ENCODE measurements at places on chromosomes 2 and 18.
A peak's percentile ranks its signal among the peaks of the same experiment; 100 is the strongest.

GRCh38 chr18:78540636-78541529 lies 438.7 kb upstream of the SALL3 start:
- no peak for DNase-seq

- no peak for DNase-seq
These were observed 72.2 kb downstream of the TWIST2 start for GRCh38 chr2:238920053-238920452.

DNA sequence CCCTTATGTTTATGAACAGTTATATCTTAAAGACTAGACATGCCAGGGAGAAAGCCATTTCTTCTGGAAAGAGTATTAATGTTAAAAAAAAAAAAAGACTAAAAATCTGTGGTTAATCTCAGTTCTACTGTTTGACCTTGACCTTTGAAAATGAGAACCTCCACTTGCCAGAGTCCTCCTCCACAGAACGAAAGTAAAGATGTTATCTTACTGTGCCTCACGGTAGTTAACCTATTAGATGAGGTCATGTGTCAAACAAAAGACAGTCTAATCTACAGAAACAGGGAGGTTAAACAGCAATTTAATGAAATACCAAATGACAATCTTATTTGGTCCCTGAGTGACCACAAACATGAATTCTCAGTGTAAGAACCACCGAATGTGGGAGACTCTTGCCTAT lies 51.2 kb downstream of the SLC14A2 start:
- no peak for DNase-seq

DNA sequence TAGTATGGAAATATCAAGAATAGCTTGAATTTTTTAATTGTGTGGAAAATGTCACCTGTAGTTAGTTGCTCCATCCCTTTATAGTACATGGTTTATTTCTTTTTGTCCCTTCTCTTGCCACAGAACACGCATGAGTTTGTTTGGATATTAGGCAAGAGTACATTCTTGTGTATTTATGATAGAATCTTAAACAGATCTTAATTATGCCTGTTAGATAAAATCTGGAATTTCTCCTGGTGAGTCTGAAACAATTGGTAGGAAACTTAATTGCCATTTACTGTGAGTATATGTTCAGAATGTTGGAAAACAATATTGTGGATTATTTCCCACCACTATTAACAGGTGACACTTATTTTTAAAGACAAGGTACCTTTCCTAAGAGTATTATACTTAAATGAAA lies 30.2 kb upstream of the CABYR start:
- no peak for DNase-seq

- DNase-seq, result no peak
These were observed 70.3 kb downstream of the CERKL start for GRCh38 chr2:181586569-181587081.

GRCh38 chr18:9032519-9032918 lies 70.0 kb upstream of the NDUFV2 start:
- DNase-seq, result no peak

GRCh38 chr18:9827793-9828505 lies 57.8 kb upstream of the TXNDC2 start:
- peak; percentile 95 for DNase-seq

GRCh38 chr18:59993560-59993959 lies 93.8 kb downstream of the PMAIP1 start:
- DNase-seq, result no peak

DNA sequence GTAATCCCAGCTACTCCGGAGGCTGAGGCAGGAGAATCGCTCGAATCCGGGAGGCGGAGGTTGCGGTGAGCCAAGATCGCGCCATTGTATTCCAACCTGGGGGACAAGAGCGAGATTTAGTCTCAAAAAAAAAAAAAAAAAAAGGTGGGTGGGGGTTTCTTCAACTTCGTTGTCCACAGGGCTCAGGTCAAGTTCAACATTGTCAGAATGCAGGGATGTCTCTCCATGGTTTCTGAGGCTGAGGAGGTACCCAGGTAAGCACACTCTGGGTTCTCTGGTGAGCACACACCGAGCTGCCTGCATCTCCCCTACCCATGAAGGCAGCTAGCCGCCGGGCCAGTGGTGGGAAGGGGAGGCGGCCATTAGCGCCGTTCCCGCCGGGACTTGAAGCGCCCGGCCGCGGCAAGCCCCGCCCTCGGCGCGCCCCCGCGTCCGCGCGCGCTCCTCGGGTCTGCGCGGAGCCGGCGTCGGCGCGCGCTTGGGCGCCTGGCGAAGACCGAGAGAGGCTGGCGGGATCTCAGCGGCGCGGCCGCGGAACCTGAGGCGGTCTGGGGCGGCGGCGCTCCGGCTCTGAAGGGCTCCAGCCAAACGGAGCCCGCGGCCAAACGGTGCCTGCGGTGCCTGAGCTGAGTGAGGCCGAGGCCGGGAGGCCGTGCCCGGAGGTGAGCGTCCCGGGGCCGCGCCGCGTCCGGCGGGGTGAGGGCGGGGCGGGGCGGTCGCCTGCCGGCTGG lies at the start of gene UBXN2A:
TSS of gene UBXN2A (plus strand) at position 477 of the 731 bp plus-strand sequence. CDS start 17,852 bp downstream, outside the sequence.
- peak; percentile 16 for DNase-seq

DNA sequence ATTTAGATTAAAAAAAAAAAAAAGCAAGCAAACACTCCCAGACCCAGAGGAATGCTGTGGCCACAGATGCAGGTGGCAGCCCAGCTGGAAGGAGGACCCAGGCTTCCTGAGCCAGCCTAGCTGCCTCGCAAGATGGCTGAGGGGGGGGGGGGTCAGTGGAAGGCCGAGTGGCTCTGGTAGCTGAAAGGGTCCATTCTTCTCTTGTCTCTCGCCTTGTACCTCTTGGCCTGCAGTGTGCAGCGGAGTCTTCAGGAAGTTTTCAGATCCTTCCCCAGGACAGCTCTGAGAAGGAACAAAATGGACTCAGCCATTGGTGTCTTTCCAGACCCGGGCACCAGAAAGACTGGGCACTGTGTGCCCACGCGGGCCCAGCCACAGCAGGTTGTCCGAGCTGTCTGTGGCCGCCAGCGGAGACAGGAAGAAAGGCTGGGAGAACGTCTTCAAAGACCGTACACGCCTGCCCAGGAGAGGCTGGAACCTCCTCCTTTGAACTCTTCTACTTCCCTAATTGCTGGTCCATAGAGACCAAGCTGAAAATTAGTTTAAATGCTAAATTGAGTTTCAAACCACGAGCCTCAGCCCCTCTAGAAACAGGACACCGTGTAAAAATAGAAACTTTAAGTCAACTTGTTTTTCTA lies 21.3 kb downstream of the APCDD1 start:
- no peak for DNase-seq

DNA sequence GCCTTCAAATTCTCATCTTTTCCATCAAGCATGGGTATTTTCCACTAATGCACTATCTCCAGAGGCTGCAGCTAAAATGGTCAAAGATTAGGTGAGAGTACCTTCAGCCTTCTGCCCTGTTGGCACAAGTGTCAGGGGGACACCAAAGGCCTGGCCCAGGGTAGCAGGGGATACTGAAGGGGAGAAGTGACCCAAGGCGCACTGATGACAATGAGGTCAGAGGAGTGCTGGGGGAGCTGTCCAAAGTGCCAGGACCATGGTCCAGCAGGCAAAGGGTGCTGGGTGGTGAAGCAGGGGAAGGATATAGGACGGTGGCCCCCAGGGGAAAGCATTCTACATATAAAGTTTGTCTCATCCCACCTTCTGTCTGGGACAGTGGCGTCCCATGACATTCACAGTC lies 303.4 kb downstream of the SMAD2 start:
- no peak for DNase-seq

GRCh38 chr2:44793322-44793870 lies 148.1 kb upstream of the SIX3 start:
- peak; percentile 25 for DNase-seq

DNA sequence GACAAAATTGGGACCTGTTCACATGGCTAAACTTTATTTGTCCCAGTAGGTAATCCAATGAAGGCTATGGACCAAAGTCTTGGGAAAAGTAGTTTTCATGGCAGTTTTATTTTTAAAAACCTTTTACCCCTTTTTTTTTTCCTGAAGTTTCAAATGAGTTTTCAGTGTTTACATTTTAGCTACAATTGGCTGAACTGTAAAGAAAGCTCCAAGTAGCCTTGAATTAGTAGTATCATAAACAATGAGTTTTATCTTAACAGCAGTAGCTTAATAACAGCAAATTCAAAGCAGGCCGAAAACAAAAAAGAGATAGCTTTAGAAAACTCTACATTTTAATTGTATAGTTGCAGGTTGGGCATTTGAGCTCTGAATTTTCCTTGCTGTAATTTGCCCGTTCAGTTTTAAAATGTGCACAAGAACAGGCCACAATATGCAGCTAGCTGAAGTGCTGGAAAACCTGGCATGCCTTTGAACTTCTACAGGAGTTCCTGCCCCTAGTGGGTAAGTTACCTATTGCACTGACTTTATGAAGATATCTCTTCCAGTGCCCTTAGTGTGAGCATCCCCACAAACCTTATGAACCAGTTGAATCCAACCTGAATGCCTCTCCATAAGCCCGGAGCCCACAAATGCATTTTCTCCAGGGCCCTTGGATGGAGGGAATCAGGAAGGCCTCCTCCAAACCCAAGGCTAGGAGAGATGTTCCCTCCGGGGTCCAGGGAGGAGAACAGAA lies 106.7 kb downstream of the XRCC5 start:
- DNase-seq, result peak; percentile 38

DNA sequence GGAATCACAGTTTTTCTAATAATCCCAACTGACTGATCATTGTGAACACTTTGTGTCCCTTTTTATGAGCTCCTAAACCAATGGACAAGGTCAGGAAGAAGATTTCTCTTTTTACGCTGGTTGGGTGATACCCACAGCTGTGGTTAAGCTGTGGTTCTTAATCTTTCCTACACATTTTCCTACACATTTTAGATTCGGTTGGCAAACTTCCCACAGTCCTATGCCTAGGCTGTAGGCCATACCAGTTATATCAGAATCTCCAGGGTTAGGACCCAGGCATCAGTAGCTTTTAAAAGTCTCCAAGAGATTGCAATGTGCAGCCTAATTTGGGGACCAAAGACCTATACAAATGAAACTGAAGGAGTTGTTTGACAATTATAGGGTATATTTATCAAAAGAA lies 203.0 kb downstream of the SP3 start:
- DNase-seq, result no peak

GRCh38 chr2:181083140-181083539 lies 102.7 kb downstream of the UBE2E3 start:
- no peak for DNase-seq

- DNase-seq, result no peak
These were observed 196.9 kb downstream of the HAUS1 start for GRCh38 chr18:46301081-46301480.

DNA sequence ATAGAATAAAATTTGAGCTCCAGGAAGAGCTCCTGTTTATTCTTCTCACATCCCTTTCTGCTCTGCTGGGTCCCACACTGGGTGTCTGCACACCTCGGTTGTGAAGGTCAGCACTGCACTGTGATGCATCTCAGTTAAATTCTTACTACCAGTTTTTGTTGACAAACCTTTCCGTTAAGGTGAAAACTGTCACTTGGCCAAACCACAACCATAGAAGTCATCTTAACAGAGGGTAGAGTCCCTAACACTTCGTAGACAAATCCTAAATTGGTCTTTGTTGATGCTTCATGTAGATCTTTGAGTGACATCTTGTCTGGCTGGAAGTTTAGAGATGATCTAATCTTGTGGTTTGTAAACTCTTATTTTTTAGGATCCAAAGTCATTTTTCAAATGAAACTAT lies 167.4 kb upstream of the MAP3K20 start:
- no peak for DNase-seq

DNA sequence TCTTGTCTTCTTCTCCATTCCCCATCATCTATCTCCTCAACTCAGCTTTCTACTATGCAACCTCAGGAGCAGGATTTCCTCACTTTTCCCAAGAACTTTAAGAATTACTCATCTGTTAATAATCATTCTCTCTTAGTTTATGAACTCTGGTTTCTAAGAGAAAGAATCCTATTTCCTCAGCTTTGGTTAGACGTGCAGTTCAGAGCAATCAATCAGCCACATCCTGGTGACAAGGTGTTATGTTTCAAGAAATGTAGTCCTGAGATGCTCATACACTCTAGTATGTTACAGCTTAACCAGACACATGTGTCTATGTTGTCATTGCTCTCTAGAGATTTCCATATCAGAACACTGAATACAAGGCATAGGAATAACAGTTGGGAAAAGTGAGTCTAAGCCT lies 277.9 kb downstream of the MBD2 start:
- DNase-seq, result peak; percentile 8

GRCh38 chr2:128644718-128645256 lies 326.1 kb upstream of the HS6ST1 start:
- no peak for DNase-seq

- no peak for DNase-seq
These were observed 208.0 kb downstream of the SRBD1 start for GRCh38 chr2:45403036-45403435.

GRCh38 chr2:19099181-19099580 lies 259.2 kb downstream of the OSR1 start:
- DNase-seq, result no peak

DNA sequence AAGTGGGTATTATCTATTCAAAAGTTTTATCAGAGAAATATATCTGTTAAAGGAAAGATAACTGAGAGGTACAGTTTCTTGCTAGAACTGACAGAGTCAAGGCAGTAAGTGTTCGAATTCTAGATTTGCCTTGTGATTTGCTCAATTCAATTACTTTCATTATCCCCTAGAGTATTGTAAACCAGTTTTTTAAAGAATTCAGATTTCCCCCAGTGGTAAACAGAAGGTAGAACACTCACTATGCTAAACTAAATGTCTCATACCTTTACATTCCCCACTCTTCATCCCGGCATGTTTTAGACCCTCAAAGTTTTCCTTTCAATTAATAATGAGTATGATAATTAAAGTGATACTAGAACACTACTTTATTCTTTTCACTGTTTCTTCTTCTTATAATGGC lies 28.6 kb downstream of the TTC21B start:
- no peak for DNase-seq

DNA sequence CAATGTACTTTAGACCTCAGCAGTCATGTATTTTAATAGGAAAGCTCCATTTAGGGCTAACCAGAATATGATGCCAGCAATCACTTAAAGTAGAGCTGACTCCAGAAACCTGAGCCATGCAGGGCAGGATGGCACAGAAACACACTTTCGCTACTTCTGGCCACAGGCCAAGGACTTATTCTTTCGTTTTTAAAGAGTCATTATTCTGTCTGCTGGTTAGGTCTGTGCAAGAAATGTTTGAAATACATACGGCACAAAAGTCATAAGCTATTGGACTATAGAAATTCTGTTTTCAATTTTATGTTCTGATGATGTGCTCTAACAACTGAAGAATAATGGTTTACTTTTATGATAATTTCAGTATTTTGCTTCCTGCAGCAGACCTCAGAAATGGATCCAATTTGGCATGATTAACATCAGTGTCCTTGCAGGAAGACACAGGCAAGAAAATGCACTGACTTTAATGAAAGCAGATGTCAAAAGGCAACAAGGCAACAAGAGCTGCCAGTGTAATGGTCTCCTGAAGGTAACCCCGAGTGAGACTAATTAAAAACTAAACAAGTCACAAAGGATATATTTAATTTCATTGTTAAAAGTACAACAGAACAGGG lies 114.4 kb upstream of the CHRNA1 start:
- peak; percentile 57 for DNase-seq

- DNase-seq, result no peak
These were observed 211.8 kb upstream of the DSEL start for GRCh38 chr18:67728364-67728763.

- no peak for DNase-seq
These were observed 8.3 kb upstream of the YWHAQ start for GRCh38 chr2:9639000-9639602.

GRCh38 chr2:234075518-234075915 lies 25.0 kb downstream of the SPP2 start:
- no peak for DNase-seq

GRCh38 chr2:25895018-25895417 lies 16.7 kb upstream of the ASXL2 start:
- DNase-seq, result no peak

GRCh38 chr2:132276571-132276981 lies 114.8 kb upstream of the ANKRD30BL start:
- no peak for DNase-seq

- no peak for DNase-seq
These were observed 75.3 kb downstream of the SMAD7 start for GRCh38 chr18:48875314-48875941.

Measured in H4 (cell line).